ENCODE measurements at places on chromosomes 6 and 20.

GRCh38 chr6:124334359-124334758, 530.7 kb downstream of the NKAIN2 start:
- no peak for DNase-seq

- no peak for DNase-seq
These were observed 347.5 kb downstream of the SAMD5 start for GRCh38 chr6:147855803-147856482.

DNA sequence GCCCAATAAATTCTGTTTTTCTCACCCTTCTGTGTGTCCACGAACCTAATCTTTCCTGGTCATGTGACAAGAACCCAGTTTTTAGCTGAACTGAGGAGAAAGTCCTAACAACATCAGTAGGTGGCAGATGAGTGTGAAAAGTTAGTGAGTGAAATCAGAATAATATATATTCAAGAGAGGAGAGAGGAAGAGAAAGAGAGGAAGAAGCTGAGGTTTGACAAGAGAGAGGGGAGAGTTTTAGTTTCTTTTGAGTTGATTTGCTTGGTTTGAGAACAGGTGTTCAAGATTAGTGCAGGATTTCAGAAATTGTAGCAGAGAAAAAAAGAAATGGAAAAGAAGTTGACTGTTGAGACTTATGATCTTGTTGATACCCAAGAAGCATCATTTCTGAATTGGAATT, 930.5 kb upstream of the FLRT3 start:
- no peak for DNase-seq

GRCh38 chr6:4349931-4350330, 214.6 kb upstream of the ECI2 start:
- peak; percentile 39 for DNase-seq

GRCh38 chr6:3977875-3978711, 100.8 kb downstream of the FAM217A start:
- peak; percentile 87 for DNase-seq

DNA sequence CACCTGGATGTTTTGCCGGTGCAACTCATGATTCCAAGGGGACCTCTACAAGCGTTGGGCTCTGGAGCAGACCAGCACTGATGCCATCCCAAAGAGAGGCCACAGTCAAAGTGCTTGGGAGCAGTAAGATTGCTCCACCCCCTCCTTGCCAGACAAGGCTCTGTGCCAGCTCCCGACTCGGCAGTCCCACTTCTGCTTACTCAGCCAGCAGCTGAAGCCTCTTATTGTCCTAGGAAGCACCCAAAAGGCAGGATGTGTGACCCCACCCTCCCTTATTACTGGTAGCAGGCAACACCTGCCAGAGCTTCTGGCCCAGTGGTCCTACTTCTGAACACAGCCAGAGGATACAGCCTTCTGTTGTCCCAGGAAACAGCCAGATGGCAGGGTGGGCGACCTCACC, 614.2 kb downstream of the TENT5A start:
- no peak for DNase-seq

- no peak for DNase-seq
These were observed 497.9 kb upstream of the JARID2 start for GRCh38 chr6:14747881-14748520.

DNA sequence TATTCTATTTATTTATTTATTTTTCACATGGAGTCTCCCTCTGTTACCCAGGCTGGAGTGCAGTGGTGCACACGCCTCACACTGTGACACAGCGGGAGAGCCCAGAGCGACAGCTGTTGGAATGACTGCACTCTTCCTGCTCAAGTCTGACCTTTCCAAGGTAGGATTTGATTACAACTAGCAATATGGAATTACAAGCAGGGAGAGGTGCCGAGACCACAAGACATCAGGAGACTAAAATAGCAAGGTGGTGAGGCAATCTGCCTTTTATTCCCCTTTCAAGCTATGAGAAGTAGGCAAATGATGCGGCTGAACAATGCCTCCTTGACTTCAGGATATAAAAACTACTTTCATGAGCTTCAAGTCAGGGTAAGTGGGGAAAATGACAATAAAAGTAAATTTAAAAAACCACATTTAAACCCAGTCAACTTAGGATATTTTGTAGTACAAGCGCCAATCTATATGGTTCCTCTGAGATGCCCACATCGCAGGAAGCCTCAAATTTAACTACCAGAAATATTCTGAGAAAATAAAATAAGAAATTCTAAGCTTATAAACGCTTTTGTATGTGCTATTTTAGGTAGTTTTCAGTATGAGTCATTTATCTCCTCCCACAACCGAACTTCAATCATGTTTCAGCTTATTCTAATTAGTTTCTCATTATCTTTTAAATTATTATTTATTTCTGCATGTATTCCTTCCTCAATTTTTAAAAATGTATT, 146.9 kb upstream of the SGK1 start:
- peak; percentile 69 for DNase-seq

DNA sequence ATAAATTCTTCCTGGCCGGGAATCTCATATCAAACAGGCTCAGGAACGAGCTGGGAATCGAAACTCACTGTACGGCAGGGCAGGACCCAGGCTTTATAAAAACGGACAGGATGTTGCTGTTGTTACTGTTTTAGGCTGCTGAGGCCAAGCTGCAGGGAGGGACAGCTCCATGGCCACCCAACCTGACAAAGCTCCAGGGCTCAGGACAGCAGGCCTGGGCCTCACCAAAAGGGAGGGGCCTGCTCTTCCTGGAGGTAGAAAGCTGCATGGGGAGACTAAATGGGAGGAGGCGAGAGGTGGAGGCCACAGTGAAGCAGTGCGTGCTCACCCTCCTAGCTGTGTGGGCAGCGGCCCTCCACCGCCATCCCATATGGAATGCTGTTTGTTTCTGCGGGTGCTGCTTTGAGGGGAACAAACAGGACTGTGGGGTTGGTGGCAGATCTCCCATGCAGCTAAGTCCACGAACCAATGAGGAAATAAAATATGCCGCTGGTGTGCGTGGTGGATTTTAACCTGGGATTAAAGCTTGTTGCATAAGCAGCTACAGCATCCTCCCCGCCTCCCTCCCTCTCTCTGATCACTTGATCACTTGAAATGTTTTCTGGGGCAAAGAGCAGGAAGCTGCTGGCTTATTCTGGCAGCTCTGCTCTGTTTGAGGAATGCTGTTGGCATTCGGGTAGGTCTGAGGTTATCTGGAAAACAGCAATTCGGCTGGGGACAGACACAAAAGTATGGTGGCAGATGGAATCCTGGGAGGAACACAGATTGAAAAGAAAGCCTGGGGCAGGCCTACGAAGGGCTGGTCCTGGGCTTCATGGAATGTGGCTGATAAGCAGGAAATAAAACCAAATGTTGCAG, 2.4 kb upstream of the ZMYND8 start:
- DNase-seq, result peak; percentile 97

- peak; percentile 53 for DNase-seq
These were observed 97.5 kb downstream of the CDH26 start for GRCh38 chr20:60055740-60056139.

DNA sequence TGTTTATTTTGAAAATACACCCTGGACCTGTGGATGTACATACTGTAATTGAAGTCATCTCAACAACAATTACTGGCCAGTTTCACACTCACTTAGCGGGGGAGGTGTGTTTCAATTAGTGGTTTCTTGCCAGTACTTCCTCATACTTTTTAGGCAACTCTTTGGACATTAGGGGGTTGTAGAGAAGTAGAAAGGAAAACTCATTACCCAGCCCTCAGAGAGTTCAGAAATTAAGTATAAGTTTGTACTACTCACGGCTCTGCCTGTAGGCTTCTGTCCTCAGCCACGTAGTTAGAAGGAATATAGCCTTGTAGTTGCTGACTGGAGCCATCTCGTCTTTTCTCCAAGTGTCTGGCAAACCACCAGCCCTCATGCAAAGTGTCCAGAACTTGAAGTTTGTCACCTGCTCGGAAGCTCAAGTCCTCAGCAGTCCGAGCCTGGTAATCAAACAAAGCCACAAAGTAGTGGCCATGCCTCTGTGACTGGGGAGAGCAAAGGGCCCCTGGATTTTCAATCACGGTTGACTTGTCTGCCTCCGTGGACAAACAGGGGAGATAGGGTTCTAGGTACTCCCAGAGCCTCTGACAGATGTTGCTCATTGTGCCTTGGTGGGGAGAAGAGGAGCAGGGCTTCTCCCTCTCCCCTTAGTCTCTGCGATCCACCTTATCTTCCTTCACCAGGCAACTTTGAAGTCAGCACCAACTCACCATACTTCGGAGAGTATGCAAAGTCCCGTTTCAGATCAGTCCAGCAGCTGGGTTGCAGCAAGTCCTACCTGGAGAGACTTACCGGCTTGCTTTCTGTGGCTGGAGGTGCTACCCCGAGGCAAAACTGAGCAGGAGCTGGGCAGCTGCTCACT, 749 bp downstream of the FRK start:
- DNase-seq, result no peak

- DNase-seq, result no peak
These were observed 42.0 kb upstream of the GMPR start for GRCh38 chr6:16196260-16196983.

GRCh38 chr6:43924222-43924702, 154.3 kb downstream of the VEGFA start:
- no peak for DNase-seq

DNA sequence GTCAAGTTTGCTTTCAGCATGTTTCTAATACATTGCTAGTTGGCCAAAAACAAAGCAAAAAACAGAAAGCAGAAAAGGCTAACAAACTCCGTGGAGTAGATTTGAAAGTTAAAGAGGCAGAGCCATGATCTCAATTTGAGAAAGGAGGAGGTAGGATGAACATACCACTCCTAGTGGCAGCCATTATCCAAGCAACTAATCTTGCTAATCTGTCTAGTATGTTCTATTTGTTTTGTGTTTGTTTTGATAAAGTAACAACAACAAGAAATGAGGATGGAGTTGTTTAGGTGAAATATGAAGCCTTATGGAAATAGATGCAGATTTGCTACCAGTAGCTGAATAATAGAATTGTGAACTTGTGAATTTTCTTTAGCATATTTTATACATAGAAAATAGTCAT, 295.5 kb upstream of the PRDM1 start:
- no peak for DNase-seq

DNA sequence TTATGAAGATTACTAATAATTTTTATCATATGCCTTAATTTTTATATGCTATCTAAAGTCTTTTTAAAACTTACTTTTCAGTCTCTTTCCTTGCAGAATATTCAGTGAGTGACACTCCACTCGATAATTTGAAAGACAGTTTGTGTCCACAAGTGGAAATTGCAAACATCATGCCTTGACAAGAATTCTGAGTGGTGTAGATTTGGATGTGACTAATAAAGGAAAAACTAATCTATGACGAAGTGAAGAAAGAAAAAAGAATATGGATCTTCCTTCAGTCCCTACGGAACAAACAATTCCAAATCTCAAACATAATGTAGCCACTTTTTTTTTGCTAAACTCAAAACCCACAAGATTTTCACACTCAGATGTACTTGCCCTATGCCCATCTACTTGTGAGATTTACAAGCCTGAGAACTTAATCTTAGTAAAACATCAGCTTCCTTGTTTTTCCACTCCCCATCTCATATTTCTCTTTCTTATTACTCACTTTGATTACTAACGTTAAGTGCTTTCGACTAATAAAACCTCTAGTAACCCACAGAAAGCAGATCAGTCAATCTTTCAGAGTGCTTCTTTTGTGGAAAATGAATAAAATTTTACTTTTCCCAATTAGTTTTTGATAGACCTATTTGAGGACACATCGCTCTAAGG, 1155.8 kb downstream of the GRIK2 start:
- no peak for DNase-seq

- no peak for DNase-seq
These were observed 795.1 kb upstream of the HS3ST5 start for GRCh38 chr6:115137910-115138309.

GRCh38 chr20:41989935-41990635, 371.9 kb upstream of the CHD6 start:
- no peak for DNase-seq

GRCh38 chr6:142011156-142011555, 121.6 kb upstream of the GJE1 start:
- DNase-seq, result no peak

DNA sequence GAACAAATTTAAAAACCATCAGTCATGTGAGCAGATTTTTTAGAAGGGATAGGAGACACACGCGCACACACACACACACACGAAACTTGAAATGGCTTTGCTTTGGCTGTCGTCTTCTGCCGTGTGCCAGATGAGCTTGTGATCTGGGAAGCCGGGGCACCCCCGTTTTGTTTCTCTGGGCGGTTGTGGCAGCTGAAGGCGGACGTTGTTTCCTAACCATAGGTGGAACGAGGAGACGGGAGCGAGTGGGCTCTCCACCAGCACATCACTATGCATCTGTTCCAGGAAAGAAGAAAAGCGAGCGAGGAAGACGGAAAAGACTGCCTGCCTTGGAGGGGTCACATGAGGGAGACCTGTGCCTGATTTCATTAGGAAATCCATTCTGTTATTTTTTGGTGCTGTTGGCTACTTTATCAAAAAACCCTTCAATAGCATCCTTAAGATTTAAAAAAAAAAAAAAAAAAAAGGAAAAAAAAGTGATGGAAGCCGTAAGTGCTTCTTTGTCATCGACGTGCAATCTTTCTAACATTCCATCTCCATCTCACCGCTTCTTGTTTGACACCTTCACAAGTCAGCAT, 142.1 kb downstream of the DTNBP1 start:
- no peak for DNase-seq

DNA sequence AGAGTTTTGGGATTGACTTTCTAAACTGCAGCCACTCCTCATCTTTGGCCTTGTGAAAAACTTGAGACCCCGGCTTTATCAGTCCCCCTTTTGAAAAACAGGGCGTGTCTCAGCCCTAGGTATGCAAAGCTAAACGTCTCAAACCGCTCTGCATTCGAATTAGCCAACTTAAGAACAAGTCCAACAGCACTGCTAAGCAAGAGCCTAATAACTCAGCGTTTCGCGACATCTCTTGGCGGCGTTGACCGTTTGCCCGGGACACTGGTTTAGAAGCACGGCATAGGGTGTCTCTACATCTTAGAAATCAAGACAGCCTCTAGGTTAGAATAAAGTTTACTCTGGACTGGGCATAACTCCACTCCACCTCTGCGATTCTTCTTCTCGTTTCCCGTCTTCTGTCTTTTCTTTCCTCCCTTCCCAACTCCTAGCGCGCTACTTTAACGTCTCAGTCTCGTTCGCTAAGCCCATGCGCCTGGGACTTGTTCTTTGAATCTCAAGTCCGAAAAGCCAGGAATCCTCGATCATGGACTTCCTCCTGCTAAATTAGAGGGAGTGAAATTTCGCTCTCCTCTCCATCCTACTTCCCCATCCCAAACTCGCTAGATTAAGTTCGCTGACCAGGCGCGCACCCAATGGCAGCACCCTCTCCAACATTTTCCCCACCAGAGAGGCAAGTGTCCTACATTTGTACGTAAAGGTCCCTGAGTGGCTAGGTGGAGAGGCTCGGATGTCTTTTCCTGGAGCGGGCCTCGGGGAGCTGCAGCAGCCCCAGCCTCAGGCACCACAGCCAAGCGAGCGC, 10.5 kb upstream of the TFAP2A start:
- peak; percentile 67 for DNase-seq

DNA sequence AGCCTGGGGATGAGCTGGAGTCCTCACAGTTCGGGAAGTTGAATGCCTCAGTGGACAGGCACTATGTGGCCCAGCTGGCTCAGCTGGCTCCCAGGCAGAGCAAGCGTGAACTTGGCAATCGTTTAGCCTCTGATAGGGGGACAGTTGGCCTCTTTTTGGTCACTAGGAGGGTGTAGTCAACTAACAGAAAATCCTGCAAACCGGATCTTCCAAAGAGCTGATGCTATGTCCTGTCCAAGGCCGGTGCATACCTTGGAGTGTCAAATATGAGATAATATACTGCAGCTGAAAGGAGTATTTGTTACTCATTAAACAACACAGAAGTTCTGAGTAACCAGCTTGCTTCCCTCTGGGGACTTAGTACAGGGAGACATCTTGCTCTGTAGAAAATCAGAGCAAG, 126.2 kb upstream of the EXOC2 start:
- no peak for DNase-seq

Data from islet precursor cell (in vitro differentiated cells).